ENCODE measurements at places on chromosomes 1 and 21. TPM values are rescaled to one million over a fixed set of nuclear protein-coding genes. Genes with fewer than 3 reads are reported as not detected.

ANXA9 gene
- total RNA-seq = 0.37 TPM

SPRR4 gene
- not detected for total RNA-seq

NPHS2 gene
- total RNA-seq = not detected

TXNIP gene
- 78.2 TPM for total RNA-seq

APOBEC4 gene
- not detected for total RNA-seq

WDR3 gene
- total RNA-seq = 25.0 TPM

PM20D1 gene
- total RNA-seq = not detected

FAM177B gene
- total RNA-seq = not detected

Data from subcutaneous preadipocyte (primary cell).